ENCODE measurements at places on chromosomes 2 and 18.

DNA sequence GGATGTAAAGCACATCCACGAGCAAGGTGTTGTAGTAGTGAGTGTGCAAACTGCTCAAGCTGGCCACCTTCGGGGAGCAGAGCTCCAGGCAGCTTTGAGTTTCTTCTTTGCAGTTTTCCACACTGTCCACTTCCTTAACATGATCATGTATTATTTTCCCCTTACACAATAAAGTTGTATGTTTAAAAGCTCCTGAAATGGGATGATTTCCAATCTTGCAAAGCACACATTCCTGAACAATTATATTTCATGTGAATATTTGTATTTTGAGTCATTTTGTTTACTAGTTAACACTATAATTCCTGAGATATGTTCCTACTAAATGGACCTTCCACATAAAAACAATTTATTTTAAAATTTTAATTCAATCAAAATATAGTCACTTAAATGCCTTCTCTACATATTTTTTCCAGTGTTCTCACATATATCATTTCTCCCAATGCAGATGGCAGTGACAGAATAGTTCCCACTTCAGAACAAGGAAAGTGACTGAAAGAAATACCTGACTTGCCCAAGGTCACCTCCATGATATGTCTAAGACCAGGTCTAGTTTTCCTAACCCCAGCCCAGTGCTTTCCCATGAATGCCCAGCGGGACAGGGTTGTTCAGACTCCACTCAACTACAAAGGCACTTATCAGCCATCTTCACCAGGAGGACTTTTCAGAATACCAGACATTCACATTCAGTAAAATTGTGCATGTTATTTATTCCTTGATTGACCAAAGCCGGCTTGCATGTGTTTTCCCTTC is 5.5 kb downstream of the CYB5A start:
- DNase-seq, result no peak

DNA sequence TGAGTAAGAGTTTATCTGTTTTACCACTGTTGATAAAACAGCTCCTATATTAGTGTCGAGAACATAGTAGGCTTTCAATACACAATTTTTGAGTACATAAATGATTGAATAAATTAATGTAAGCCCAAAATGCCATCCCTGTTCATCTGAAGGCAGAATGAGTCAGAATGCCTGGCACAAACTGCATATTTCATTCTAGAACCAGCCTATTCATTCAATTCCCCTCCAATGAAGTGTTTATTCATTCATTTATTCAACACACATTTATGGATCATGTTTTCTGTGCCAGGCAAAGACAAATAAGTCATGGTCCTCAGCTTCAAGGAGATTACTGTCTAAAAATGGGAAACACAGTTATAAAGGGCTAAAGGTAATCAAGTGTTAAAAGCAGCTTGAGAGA is 22.8 kb upstream of the LCLAT1 start:
- no peak for DNase-seq

DNA sequence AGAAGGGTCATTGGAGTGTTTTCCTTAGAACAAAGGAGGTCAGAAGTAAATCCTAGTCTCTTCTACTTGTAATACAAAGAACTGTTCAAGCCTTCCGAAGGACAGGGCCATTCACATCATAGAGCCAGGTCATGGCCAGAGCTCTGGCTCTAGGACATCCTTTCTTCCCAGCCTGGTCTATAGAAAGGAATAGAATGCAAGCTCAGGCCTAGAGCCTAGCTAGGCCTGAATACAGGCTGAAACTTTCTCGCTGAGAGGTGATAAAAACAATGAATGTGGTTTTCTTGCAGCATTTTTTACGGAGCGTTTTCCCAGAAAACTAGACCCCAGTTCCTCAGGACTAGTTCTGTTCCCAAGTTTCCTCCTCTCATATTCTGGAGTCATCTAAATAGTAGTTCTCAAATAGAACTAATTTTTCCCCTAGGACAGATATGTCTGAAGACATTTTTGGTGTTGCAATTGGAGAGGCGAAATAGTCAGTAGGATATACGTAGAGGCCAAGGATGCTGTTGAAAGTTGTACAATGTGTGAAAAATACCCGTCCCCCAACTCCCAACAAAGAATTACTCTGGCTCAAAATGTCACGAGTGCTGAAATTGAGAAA is 6.8 kb downstream of the UGT1A6 start:
- no peak for DNase-seq

- no peak for DNase-seq
These were observed 224.8 kb upstream of the NRXN1 start for GRCh38 chr2:51256736-51257135.

DNA sequence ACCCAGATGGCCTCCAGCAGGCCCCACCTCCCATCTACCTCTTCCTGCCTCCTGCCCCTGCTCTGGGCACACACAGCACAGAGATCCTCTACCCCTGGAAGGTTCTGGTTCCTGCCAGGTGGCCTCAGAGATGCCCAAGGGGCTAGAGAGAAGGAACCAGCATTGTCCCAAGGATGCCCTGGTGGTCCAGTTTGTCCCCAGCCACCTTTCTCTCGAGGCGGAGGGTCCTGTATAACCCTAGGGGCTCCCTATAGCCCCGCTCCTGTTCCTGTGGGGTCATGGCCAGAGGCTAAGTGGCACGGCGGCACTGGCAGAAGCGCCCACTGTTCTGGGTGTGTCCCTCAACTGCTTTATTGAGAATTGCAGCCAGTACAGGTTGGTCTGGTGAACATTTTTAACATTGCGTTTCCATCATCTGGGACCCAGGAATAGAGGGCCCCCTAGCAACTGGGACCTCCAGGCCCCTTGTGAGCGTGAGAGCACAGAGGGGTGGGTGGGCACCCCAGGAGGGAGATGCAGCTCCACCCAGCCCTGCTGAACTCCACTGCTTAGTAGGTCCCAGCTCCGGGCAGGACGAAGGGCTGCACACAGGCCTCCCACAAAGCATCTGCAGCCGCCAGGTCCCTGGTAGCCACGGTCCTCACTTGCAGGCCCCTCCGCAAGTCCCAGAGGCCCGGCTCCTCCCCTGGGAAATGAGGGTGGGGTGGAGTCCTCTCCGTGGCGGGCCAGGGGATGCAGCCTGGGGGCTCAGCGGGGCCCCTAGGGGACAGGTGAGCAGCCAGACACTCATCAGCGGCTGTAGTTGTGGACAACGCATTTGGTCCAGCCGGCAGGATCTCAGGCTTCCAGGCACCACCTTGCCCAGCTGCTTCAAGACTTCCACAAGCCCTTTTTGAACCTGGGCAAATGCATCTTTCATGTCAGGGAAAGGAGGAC is 33.1 kb downstream of the GPC1 start:
- DNase-seq, result no peak

DNA sequence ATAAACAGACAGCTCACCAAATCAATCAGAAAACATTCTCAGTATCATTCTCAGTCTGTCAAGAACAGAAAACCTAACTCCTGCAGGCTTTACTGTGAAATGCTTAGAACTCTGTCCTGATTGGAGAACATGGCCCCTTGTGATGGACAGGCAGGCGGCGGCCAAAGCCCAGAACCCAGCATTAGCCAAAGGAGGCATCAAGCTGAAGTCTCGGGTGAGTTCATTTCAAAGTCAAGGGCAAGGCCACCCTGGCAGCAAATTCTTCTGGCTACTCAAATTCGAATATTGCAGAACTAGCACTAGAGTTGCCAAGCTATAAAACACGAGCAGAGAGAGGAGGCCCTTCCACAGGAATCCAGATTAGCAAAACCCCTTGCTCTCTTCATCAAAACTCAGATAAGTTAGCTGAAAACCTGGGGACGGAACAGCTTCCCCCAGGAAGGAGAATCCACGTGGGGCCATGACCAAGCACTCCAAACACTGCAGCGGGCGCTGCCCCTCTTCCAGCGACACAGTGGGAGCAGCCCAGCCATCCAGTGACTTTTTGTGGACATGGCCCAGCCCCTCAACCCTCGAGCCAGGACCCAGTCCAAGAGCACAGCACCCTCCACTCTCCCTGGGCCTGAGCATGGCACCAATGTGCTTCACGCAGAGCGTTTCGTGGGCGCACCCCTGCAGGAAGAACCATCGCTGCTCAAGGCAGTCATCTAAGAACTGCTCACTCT is 98.6 kb downstream of the HDAC4 start:
- DNase-seq, result no peak

DNA sequence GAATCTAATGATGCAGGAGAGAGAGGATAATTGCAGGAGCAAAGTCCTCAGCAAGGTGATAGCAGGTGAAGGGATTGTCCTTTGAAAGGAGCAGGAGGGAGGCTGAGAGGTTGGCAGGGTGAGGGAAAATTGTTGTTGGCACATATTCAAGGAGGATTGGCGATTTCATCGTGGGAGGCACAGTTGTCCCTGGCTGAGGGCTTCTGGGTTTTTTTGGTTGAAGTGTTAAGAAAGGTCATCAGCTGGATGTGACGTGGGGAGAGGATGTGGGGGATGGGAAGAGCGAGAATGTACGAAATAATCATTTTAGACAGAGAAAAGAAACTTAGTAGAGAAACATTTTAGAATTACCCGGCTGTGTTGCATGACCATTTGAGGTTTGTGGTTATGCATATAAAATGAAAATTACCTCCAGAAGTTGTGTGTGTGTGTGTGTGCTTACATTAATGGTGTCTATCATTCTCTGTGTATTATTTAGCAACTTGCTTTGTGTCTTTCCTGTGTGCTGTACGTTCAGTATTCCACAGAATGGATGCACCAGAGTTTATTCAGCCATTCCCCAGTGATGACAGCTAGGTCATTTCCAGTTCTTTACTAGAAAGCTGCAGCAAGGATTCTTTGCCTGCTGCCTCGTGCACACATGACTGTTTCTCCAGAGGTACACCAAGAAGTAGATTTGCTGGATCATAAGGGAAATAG is 67.6 kb downstream of the SDC1 start:
- DNase-seq, result no peak

- no peak for DNase-seq
These were observed 108.7 kb downstream of the UXS1 start for GRCh38 chr2:106085181-106085940.

DNA sequence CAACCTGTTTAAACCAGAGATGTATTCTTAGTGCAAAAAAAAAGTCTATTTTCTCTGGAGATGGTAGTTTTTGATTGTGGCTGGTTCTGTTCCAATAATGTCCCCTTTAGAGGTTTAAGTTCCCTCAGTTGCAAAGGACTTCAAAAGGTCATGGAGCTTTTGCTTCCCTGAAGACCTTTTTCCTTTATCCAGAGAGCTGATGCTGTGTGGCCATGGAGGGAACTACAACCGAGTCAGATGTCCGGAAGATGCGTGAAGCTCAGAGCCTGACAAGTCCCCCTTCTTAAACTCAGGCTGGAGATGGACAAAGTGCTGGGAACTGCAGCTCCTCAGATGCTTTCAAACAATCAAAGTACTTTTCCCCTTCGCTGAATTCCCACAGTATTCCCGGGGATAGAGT is 176.1 kb downstream of the TMEM18 start:
- DNase-seq, result no peak

DNA sequence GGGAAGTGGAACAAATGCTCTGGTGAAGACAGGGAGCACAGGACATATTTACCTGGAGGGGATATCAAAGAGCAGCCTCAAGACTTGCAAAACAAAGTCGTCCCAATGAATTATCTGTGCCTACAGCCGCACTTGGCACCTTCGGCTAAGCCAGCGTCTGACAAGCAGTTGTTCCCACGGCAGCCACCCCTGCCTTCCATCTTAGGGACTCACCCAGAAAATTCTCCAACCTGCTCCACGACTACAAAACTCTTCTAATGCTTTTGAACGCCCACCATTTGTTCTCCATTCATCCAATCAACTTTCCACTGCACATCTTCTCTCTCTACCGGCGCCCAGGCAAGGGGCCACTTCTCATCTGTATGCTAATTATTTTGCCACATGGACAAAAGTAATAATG is 7.0 kb downstream of the MYT1L start:
- DNase-seq, result no peak

DNA sequence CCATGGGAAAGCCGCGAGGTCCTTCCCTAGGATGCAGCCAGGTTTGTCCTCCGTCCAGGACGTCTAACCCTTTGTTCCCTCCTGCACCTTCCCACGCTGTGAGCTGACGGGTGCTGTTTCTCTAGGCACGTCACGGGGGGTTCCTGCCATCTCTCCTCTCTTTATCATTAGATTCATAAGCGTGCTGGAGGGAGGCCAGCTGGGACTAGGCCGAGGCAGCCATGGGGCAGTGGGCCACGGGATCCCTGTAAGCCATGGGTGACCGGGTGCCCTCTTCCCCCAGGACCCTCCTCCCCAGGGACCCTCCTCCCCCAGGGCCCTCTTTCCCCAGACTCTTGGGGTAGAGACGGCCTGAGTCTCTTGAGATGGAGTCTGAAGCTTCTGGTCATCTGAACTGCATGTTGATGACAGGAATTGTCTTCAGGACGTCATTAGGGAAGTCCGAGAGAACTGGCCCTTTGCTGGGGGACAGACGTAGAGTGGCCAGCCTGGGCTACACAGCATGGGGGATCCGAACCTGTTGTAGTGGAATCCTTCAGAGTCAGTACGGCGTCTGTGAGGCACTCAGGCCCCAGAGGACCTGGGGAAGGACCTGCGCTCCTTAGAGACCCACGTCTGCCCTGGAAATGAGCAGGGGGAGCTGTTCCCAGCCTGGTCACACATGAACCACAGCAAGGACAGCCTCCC is 108.1 kb downstream of the TPO start:
- no peak for DNase-seq

Data from stimulated activated CD8-positive, alpha-beta memory T cell treated with anti-CD3 and anti-CD28 coated beads, Interleukin-4, amount 100 ng/mL, for 1 hour (primary cell).